NK-92 treated with Interleukin-12 subunit alpha and Interleukin-12 subunit beta, amount 100 ng/mL, for 24 hours (cell line): ENCODE measurements at places on chromosomes 16 and 17.

GRCh38 chr17:79631640-79632431 lies 21.0 kb upstream of the RBFOX3 start:
- DNase-seq: no peak

DNA sequence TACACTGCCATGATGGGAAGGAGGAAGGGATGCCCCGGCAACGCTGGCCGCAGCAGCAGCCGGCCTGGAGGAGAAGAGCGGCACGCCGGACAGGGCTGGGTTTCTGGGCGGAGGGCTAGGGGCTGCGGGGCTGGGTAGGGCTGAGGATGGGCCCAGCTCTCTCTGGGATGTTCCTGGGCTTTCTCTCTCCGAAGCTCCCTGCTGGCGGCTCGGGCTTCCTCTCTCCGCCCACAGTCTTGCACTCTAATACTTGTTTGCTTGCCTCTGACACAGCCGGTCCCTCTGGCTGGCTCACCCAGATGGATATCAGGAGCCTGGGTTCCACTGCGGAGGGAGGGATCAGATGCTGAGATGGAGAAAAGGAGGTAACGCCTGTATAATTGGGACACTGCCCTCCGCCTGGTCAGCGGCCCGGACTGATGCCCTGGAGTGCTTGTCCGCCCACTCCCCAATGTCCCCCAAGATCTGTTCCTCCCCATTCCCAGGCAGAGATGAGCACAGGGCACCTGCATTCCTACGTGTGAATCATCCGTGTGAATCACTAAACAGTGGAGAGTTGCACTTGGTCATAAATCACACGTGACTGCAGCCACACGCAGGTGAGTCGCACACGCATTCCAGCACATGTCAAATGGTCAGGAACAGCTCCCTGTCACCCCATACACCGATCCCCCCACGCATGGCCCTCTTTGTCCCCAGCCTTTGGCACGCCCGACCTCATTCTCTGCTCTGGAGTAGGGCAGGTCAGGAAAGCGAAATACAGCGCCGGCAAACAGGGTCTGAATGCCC lies at the start of gene ALOXE3:
Gene ALOXE3 (minus strand): TSS at position 535 of the 789 bp plus-strand sequence. CDS start 524 bp downstream, at position 11.
- DNase-seq: no peak

DNA sequence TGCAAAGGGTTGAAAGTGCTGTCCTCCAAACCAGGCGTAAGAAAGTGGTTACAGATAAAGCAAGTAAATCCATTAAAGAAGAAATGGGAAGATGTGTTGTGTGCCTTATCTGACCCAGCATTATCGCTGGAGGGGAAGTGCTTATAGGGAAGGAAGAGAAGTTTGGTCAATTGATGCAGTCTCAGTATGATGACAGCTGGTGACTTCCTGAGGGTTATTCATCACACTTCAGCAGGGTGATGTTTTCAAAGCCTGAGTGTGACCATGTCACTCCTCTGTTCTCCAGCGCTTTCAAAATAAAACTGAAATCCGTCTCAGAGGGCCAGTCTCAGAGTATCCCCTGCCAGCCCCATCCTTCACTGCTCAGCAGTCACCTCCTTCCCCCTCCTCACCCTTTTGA lies 505.4 kb upstream of the RBFOX1 start:
- DNase-seq: no peak

GRCh38 chr16:28324235-28324886 lies 32.0 kb downstream of the SBK1 start:
- no peak for DNase-seq

DNA sequence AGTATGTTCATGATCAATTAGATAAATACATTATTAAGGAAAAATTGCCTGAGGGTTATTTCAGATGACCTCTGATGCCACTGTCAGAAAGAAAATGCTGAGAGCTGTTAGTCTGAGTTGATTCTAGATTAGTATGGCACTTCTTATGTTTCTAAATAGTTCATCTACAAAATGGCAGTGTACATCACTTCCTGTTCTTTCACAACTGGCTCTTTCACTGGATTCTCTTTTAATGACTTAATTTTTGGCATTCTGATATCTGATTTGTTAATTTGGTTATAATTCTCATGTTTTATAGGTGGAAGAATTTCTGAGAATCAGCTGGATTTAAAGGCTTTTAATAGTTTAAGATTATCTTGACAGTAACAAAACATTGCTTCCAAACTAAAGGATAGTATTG lies 3.3 kb downstream of the TAOK1 start:
- DNase-seq: no peak

GRCh38 chr16:67468731-67469130 lies 12.2 kb downstream of the ATP6V0D1 start:
- DNase-seq: no peak

- DNase-seq: no peak
Observed at GRCh38 chr16:68270353-68270752, 6.0 kb downstream of the SLC7A6 start.

DNA sequence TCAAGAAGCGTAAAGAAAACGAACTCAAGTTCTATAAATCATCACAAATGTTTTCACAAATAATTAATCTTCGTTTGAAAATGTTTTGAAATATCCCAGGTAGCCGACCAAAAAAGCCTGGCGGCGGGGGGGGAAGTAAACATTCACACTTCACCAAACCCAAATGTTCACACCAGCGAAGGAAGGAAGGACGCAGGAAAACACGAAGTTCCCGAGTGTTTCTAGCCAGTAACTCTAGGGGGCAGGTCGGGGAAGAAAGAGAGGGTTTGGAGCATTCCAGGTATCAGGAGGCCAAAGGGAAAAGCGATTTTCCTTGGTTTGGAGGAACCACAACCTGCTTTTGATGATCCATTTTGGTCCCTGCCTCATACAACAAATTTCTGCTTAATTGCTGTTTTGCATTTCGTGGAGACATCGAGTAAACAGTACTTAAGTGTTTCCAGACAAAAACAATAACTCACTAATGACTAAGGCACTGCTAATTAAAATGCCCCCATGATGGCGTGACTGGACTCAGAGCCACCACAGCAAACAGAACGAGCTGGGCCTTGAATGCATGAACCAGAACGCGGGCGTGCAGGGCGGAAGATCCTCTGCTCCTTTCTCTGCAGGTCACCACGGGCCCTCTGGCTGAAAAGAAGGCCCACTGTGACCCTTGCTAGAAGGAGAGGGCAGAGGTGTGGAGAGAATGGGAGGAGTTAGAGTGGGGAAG lies 16.6 kb downstream of the ZFHX3 start:
- DNase-seq: no peak

- no peak for DNase-seq
Observed at GRCh38 chr17:49224198-49224996, 6.2 kb downstream of the PHOSPHO1 start.

DNA sequence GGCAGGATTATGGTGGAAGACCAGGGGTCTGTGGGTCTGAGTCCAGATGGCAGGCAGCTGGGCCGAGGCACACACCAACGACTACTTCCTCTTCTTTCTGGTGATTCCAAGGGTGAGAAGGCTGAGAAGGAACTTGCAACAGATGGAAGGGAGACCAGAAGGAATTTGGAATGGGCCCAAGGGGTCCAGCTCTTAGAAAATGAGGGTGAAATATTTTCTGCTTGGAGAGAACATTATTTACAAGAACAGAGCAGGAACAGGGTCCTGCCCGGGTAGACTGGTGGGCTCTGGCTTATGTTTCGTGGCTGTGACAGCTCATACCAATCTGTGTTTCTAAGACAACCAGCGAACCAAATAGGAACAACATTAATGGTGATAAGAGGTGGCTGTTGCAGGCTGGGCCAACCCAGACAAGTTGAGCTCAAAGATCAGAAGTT lies 36.6 kb downstream of the CCDC42 start:
- no peak for DNase-seq

GRCh38 chr17:15271741-15272140 lies 6.6 kb upstream of the PMP22 start:
- DNase-seq: no peak

GRCh38 chr16:85188822-85189672 lies 76.8 kb upstream of the CIBAR2 start:
- DNase-seq: no peak

- DNase-seq: no peak
Observed at GRCh38 chr16:79767421-79768275, 167.1 kb upstream of the MAF start.

GRCh38 chr17:45237686-45238085 lies 16.0 kb downstream of the FMNL1 start:
- no peak for DNase-seq

DNA sequence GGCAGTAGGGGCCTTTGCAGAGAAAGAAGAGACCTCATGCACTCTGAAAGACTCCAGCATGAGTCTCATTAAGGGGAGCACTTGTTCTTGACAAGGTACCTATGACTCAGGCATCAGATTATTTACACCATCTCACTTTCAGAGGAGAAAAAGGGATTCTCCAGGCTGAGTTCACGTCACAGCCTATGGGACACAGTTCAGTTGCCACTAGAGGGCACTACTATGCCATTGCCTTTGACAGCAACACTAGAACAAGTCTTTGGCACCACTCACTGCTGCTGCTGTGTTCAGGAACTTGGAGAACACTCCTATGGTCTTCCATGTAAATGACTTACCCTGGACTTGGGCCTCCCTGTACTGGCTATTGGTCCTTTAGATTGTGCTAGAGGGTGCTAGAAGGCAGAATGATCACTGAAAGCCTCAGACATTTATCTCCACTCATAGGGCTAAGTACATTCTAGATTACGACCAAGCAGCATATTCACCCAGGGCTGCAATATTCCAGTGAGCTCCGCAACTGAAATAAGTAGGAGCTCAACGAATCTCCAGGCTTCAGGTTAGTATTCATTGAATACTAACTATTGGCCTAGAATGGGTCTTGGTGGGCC lies 225.1 kb upstream of the CA10 start:
- DNase-seq: peak; percentile 11

DNA sequence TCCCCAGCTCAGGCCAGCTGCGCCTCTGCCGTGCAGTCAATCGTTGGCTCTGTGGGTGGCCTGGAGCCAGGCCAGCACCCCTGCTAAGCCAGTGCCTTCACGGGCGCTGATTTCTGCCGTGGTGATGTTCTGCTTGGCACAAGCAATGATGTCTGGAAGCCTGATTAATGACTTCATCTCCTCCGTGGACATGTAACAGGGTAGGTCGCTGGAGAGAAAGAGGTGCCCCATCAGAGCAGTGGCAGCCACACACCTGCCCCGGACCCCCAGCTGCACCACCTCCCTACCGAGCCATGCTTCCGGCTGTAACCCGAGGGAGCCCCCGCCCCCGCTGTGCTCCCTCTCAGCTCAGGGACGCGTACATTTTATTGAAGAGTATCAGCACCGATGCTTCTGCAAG lies 1.9 kb downstream of the ARL16 start:
- no peak for DNase-seq

DNA sequence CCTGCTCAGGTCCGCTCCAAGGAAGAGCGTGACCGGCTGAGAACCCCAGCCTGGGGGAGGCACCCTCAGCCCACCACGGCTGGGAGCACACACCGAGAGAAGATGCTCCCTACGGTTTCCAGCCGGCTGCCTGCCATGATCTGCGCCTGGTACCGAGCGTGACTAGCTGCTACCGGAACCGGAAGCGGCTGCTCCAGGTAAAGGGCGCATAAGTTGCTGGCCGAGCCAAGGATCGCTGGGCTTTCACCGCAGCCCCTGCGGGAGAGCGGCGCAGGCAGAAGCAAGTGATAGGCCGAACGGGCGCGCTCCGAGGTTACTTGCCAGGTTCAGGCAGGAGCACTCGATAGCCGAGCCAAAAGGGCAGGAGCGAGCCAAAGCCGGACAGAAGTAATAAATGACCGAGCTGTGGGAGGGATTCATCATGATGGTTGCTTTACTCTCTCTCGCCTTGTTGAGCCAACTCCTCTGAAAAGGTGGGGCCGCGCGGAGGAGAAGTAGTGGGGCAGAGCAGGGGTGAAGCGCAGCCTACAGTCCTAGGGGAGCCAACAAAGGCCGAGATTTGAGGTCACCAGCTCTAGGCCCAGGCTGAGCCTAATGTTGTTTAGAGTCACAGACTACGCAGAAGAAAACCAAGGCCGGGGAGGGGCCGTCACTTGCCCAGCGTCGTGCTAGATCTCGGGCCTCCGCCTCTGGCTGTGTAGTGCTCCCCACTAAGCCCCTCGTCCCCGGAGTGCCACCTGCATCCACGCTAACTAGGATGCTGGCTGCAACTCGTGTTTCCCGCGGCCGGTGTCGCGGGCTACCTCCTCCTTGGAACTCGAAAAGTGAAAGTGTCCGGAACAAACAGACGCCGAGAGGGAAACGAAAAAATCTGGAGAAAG lies at the start of gene MRPS23:
Gene MRPS23 (minus strand): TSS at position 171 of the 881 bp plus-strand sequence. CDS start 34 bp downstream, at position 137.
- DNase-seq: peak; percentile 95

- DNase-seq: peak; percentile 76
Observed at GRCh38 chr17:80264205-80265075, 3.8 kb downstream of the RNF213 start.

DNA sequence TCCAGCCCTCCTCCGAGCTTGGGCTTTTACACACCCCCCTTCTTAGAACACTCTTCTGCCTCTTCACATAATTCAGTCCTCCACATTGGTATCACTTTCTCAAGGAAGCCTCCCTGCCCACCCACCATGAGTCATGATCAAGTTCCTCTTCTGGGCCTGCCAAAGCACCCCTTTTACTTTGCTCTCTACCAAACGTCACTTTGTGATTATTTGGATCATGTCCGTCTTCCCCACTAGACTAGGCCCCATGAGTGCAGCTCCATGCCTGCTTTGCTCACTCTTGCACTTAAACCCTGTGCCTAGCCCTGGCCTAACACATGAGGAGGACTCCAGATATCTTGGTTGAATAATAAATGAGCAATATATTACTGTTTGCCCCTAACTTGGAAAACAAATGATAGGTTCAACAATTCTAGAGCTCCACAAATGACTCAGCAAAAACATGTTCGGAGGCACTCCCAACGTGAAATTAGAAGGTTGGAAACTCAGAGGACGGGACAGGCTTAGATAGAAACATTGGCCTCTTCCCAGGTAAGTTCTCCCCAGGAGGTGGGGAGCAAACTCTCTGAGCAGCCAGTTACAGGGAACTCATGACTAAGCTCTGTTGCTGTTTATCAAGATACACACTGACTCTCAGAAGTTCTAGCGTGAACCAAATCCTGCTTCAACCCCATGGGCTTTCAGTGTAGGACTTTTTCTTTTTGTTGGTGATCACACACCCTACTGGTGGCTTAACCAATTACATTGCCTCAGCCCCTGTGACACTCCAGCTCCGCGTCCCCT lies 28.3 kb downstream of the G6PC1 start:
- DNase-seq: no peak

GRCh38 chr17:82835122-82835521 lies 4.7 kb downstream of the ZNF750 start:
- no peak for DNase-seq

- peak; percentile 23 for DNase-seq
Observed at GRCh38 chr17:61139219-61139618, 260.4 kb upstream of the TBX2 start.

DNA sequence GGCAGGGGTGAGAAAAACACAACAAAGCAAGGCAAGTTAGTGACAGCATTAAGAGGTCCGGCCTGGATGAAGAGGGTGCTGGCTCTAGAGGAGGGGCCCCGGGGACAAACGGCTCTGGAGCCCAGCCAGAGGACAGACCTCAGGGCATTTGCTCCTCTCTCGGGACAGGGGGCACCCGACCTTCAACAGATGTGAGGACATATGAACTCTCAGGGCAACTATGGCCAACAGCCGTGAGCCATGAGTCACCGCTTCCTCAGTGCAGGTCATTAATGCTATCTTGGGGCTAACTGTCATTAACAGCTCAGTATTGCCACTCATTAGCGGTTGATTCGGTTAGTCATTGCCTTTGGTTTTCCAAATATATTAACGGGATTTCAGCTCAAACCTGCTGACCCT lies 9.7 kb upstream of the ARL5C start:
- no peak for DNase-seq

- DNase-seq: no peak
Observed at GRCh38 chr16:63983401-63983800, 1138.5 kb downstream of the CDH11 start.

- no peak for DNase-seq
Observed at GRCh38 chr17:69800870-69801269, 274.2 kb upstream of the KCNJ16 start.
